Bronchial smooth muscle cell (primary cell): ENCODE measurements at places on chromosomes 6 and 20. TPM values are rescaled to one million over a fixed set of nuclear protein-coding genes. Genes with fewer than 3 reads are reported as not detected.

The MATN4 gene
- total RNA-seq: 0.17 TPM in 1 of 2 replicates, not detected in the other

The PRPH2 gene
- total RNA-seq: 4.9 and 5.2 TPM in 2 replicates

The RIMS1 gene
- 0.16 and 0.17 TPM in 2 replicates for total RNA-seq

The GRM4 gene
- under 0.01 TPM in 1 of 2 replicates, not detected in the other for total RNA-seq

The GTSF1L gene
- not detected in 2 replicates for total RNA-seq
